ENCODE measurements at places on chromosomes 1 and 21.

- no peak for DNase-seq
Observed at GRCh38 chr1:1832166-1832565, 53.9 kb upstream of the NADK start.

GRCh38 chr1:98292994-98293393 is 368.5 kb upstream of the SNX7 start:
- no peak for DNase-seq

DNA sequence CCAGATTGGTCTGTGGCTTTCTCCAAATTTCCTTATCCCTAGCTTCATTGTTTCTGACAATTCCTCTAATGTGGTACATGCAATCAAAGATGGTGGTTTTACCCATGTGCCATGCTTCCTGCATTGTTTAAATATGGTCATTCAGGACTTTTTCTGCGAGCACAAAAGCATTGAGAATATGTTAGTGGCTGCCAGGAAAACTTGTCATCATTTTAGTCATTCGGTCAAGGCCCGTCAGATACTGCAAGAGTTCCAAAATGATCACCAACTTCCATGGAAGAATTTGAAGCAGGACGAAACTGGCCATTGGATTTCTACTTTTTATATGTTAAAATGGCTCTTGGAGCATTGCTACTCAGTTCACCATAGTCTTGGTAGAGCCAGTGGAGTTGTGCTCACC is 3.7 kb downstream of the ZBED6 start:
- no peak for DNase-seq

GRCh38 chr1:36446271-36446670 is 4.0 kb downstream of the OSCP1 start:
- DNase-seq = peak; percentile 74

- DNase-seq = peak; percentile 17
Observed at GRCh38 chr1:46767649-46768282, 31.1 kb upstream of the CYP4B1 start.

DNA sequence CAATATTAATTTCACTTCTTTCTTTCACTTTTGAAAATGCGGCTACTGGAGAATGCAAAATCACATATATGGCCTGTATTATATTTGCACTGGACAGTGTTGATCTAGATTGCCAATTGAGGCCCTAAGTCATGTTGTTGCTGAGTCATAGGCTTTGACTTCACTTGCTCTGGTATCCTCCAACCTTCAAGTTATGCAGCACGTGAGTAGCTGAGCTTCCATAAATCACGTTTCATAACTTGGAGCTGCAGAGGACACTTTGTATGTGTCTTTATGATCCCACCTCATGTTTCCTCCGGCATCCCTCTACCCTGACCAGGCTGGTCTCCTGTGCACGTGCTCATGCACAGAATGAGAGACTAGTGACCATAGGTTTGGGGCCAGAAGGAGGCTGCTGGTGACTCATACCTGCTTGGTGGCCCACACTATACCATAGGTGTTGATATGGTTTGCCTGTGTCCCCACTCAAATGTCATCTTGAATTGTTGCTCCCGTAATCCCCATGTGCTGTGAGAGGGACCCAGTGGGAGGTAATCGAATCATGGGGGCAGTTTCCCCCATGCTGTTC is 103.0 kb upstream of the TSPAN2 start:
- DNase-seq = no peak

- no peak for DNase-seq
Observed at GRCh38 chr1:168974117-168974516, 132.4 kb upstream of the ATP1B1 start.

DNA sequence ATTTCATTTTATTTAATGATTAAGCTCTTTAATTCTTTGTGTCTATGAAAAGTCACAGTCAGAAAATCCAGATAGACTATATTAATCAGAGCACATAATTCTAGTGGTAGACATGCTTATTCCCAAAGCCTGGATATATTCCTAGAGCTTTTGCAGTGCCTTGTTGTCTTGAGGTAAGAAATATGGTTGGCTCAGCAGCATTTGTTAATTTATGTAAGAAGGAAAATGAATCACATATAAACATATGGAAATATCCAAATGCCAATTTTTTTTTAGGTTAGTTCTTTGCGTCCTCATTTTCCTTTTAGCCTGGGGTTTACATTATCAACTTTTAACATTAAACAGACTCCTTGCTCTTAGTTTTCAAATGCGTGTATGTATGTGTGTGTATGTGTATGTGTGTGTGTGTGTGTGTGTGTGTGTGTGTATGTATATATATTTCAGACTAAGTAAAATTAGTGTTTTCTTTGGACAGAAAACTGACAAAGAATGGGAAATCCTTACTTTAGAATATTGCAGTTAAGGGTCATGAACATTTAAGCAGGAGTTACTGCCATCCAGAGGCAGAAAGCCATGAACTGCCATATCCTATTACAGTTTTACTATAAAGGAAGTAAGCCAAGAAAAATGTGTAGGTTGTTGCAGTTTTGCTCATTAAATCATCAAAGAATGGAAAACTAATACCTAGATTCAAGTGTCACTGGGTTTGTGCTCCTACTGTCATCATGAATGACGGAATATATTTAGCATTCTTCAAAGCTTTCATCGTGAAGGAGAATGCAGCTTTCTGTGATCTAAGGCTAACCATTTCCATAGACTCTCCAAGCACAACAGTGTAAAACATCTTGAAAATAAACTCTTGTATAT is 477.1 kb upstream of the NR5A2 start:
- DNase-seq = no peak

- no peak for DNase-seq
Observed at GRCh38 chr1:113210248-113210647, 137.2 kb downstream of the LRIG2 start.

- DNase-seq = peak; percentile 87
Observed at GRCh38 chr1:157399984-157400382, 152.3 kb downstream of the FCRL5 start.

DNA sequence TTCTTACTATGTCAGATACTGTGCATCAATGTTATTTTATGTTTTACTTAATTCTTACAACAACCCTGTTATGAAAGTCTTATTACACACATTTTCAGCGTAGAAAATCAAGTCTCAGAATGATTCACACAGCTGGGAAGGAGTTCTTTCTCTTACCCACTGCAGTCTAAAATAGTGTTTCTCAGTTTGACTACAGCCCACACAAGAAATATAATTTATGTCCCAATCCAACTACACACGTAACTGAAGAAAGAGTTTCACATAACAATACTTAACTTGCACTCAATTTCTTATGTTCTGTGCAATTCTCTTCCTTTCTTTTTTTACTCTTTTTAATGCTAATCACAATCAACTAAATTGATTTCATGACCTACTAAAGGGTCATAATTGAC is 252.8 kb upstream of the ADGRL2 start:
- DNase-seq = no peak

DNA sequence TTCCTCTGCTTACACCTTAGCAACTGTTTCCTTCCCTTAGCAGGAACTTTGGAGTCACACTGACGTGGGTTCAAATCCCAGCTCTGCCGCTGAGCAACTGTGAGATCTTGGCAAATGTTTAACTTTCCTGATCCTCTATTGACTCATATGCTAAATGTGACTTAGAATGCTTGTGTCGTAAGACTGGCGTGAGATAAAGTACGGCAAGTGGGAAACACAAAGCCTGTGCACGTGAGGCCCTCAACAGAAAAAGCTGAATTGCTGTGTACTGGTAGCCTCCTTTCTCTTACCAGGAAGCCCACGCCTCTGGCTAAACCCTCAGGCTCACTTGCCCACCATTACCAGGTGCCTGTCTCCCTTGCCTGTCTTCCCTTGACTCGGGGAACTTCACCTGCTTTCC is 135.4 kb upstream of the TNR start:
- DNase-seq = no peak

DNA sequence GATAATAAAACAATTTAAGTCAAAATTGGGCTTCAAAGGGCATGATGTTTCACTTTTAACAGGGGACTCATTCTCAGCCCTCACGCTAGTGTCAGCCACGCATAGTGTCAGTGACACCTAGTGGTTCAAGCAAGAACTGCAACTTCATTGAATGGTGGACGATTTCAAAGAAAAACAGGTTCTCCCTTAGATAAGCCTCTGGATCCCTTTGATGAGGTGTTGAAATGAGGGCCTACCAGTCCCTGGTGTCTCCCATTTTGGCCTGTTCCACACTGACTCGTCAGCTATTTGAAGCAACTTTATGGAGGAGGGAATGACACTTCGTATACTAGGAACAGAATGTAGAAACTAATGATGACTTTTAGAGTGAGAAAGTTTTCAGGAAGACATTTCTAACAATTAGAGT is 56.2 kb downstream of the FCRL5 start:
- DNase-seq = peak; percentile 78

- peak; percentile 63 for DNase-seq
Observed at GRCh38 chr1:33455539-33456501, 16.6 kb upstream of the ZSCAN20 start.
